Muscle of back (tissue), 13 donors: ENCODE measurements at places on chromosomes 11 and 22.

- peak; percentile 19 for DNase-seq
Measured at GRCh38 chr11:12606597-12606996, 67.6 kb upstream of the TEAD1 start.

DNA sequence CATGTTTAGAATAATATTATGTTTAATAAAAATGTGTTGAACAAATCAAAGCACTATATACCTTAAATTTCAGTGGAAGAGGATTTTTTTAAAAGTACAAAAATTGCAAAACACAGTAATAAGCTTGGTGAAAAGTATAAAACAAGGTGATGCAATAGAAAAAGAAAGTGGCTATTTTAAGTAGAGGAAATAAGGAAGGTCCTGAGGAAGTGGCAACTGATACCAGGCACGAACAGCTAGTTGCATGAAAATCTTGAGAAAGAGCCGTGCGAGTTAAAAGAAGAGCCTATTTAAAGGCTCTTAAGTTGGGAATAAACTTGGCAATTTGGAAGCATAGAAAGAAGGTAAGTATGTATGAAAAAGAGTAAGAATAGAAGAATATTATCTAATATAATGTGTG lies 1679.3 kb downstream of the LRRC4C start:
- no peak for DNase-seq

GRCh38 chr11:108733479-108734116 lies 68.7 kb downstream of the DDX10 start:
- no peak for DNase-seq

DNA sequence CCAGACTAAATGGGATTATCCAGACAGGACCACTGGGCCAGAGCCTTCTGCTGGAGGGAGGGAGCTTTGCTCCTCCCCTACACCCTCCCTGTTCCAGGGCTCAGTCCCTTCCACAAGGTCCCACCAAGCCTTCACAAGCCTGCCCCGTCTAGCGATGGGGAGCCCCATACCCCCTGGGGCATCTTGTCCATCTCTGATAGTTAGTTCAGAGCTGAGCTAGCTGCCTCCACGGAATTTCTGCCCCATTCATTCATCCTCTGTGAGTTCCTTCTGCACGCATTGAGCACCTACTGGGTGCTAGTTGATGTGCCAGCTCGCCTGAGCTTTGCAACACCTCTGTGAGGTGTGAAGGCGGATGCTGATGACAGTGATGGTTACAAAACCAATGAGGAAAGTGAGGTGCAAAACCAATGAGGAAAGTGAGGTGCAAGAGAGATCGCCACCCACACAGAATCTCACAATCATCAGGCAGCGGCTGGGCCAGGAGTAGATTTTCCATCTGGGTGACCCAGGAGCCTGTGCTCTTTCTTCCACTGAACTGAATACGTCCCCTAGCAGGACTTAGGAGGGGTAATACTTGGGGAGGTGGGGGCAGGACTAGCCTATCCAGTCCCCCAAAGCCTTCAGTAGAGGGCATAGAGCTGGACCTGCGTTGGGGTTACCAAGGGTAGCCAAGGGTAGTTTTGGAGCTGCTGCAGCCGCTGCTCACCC lies 21.5 kb upstream of the CBX7 start:
- no peak for DNase-seq

GRCh38 chr11:72970557-72971118 lies 156.4 kb downstream of the ATG16L2 start:
- no peak for DNase-seq

- DNase-seq = peak; percentile 18
Measured at GRCh38 chr22:26585104-26585790, 4.7 kb downstream of the TPST2 start.

GRCh38 chr22:49525801-49526535 lies 301.7 kb downstream of the BRD1 start:
- DNase-seq = no peak

GRCh38 chr11:57647960-57648800 lies 1.5 kb downstream of the YPEL4 start:
- peak; percentile 57 for DNase-seq

- no peak for DNase-seq
Measured at GRCh38 chr11:123454796-123455195, 24.7 kb downstream of the GRAMD1B start.

GRCh38 chr11:15580056-15580774 lies 465.5 kb downstream of the INSC start:
- DNase-seq = no peak

DNA sequence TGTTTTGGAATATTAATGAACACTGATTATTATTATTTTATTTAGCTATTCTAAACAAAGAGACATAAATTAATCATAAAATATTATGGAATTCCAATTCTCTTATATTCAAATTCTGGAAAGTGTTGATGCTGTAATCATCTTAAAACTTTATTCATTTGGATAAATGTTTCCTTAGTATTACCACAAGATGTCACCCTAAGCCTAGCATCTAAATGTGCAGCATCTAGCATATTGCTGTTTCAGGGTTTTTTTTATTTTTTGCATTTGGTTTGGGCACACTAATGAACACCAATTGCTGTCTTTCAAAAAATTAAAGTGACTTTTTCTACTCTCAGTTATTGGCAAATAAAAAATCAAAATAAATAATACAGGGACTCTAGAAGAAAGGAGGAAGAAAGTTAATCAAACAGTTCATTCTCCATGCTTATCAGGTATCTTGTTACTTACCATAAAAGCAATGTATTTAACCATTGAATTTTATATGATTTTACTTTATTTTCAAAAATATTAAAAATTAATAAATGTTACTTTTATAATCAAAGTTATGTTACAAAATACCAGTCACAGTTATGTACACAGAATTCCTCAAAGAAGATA lies 31.8 kb downstream of the DLG2 start:
- DNase-seq = peak; percentile 60

GRCh38 chr11:92670308-92670890 lies 299.1 kb upstream of the MTNR1B start:
- DNase-seq = no peak

GRCh38 chr22:49961005-49961600 lies 531 bp downstream of the PIM3 start:
- DNase-seq = peak; percentile 64
